ENCODE measurements at places on chromosomes 3 and 15. TPM values are rescaled to one million over a fixed set of nuclear protein-coding genes. Genes with fewer than 3 reads are reported as not detected.

Gene PLA2G4E
- total RNA-seq: not detected

- H3K36me3 ChIP-seq: no peaks in the 10 kb centered on the region
- H3K4me1 ChIP-seq: no peaks in the 10 kb centered on the region
- peaks cover 36% of the 10 kb centered on the region for H3K27me3 ChIP-seq
- H3K27ac ChIP-seq: no peak overlapping the region
- H3K4me3 ChIP-seq: no peak overlapping the region
- DNase-seq: no peak
These were observed 42.9 kb downstream of the ADCY5 start for GRCh38 chr3:123405936-123406510.

DNA sequence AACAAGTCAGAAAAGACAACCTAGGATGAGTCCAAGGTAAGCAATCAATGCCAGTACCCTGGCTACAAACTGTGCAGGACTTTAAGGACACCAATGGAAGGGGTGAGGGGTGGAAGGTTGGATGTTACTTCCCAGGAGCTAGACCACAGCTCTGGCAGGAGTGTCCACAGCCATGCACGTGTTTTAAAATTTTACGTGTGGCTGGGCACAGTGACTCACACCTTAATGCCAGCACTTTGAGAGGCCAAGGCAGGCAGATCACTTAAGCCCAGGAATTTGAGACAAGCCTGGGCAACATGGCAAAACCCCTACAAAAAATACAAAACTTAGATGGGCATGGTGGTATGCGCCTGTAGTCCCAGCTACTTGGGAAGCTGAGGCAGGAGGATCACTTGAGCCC is 14.7 kb upstream of the HDC start:
- H3K27me3 ChIP-seq: no peaks in the 10 kb centered on the region
- DNase-seq: no peak
- no peak overlapping the region for H3K4me3 ChIP-seq
- H3K4me1 ChIP-seq: no peaks in the 10 kb centered on the region
- no peak overlapping the region for H3K27ac ChIP-seq

DNA sequence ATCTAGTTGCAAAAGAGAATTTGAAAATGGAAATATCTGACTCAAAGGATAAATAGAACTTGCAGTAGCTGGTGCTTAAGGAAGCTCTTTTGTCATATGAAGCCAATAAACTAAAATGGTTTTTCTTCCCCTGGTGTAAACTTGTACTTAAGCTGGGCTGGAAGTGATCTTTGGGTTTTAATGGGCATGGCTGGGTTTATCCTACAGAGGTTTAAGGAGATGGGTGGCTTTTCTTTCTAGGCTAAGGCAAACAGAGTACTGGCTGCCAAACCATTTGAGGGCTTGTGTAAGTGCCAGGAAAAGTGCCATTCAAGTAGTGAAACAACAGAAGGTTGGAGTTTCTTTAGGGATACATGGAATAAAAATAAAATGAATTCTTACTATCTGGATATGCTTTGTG is 12.1 kb upstream of the UTS2B start:
- no peaks in the 10 kb centered on the region for H3K27me3 ChIP-seq
- H3K4me1 ChIP-seq: peaks cover 15% of the 10 kb centered on the region
- no peak for DNase-seq
- no peak overlapping the region for H3K4me3 ChIP-seq

DNA sequence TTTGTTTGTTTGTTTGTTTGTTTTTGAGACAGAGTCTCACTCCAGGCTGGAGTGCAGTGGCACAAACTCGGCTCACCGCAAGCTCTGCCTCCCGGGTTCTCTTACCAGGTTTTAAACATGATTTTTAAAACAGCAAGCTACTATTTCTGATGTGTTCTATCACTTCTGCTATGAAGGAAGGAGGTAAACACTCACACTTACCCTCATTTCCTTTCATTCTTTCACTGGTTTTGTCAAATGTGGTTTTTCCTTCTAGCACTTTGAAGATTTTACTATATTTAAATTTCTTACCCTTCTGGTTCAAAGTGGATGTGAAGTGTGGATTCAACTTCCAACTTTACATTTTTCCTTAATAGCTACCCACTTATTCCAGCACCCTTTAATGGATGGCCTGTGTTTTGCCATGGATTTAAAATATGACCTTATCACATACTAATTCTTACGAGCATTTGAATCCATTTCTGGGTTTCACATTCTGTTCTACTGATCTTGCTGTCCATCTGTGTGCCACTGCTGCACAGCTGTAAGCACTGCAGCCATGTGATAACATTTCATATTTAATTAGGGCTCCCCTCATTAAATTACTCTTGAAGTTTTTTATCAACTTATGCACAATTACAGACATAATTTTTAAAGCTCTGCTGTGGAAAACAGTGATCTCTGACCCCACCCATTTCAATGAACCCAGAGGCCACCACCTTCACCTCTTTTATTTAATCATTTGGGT is 42.3 kb downstream of the TXNRD3 start:
- DNase-seq: no peak
- no peaks in the 10 kb centered on the region for H3K27me3 ChIP-seq
- H3K36me3 ChIP-seq: peaks cover 9% of the 10 kb centered on the region
- no peaks in the 10 kb centered on the region for H3K4me1 ChIP-seq

Gene CACNA2D2
- not detected for total RNA-seq

DNA sequence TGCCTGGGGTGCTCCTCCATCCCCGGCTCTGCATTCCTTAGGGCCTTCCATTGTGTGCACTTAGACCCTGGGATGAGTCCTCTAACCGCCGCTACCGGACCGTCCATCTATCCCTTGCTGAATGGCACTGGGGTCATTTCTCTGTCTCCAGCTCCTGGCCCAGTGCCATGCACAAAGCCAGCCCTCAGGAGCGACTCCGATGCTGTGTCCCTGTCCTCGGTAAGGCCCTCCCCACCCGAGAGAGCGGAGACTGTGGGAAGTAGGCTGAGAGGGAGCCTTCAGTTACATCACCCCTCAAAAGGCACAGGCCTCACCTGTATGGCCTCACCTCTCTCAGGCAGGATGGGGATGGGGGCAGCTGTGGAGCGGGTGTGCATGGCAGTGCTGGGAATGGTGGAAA is 33.8 kb downstream of the MUC4 start:
- no peak overlapping the region for H3K27ac ChIP-seq
- DNase-seq: no peak
- H3K4me1 ChIP-seq: no peaks in the 10 kb centered on the region
- no peaks in the 10 kb centered on the region for H3K36me3 ChIP-seq
- no peak overlapping the region for H3K4me3 ChIP-seq

DNA sequence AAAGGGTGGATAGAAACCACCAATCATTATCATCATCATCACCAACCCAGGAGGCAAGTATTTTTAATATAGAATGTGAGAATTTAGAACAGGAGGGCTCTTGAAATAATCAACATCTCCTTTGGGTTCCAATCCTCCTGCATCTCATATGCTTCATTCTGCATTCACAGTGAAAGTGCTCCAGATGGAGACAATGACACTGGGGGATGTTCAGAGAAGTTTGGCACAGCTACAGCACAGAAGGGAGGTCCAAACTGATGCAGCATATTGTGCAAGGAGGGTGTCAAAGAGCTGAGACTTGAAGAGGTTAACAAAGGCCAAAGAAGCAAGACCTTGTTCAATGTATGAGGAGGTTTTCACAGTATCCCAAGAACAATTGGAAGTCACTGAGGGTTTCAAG is 767.1 kb downstream of the NTRK3 start:
- no peaks in the 10 kb centered on the region for H3K27me3 ChIP-seq
- no peak overlapping the region for H3K27ac ChIP-seq
- DNase-seq: no peak
- no peaks in the 10 kb centered on the region for H3K4me1 ChIP-seq
- no peak overlapping the region for H3K4me3 ChIP-seq

Gene MAPKBP1
- 12.5 TPM for total RNA-seq

- H3K36me3 ChIP-seq: no peaks in the 10 kb centered on the region
- peak; percentile 9 for DNase-seq
- no peak overlapping the region for H3K4me3 ChIP-seq
- no peak overlapping the region for H3K27ac ChIP-seq
- no peaks in the 10 kb centered on the region for H3K27me3 ChIP-seq
These were observed 330.8 kb upstream of the AGTR1 start for GRCh38 chr3:148366743-148367410.

DNA sequence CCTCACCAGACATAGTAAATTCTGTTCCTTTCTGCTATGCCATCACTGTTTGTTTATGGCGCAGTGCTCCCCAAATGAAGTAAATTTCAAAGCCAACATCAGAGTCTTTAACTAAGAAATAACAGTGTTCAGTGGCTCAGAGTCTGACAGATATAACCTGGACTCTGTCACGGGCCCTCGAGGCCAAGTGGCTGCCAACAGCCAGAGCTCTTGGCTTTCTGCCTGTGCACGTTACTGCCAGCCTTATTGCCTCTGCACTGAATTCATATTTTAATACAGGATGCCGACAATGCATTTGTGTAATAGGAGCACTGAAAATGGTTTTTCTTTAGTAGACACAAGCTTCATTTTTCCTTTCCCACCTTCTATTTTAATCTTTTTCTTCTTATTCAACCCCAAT is 219.9 kb downstream of the NLGN1 start:
- no peak overlapping the region for H3K4me3 ChIP-seq
- DNase-seq: no peak
- H3K36me3 ChIP-seq: no peaks in the 10 kb centered on the region
- no peaks in the 10 kb centered on the region for H3K27me3 ChIP-seq
- no peak overlapping the region for H3K27ac ChIP-seq

GRCh38 chr3:192652727-192653126 is 74.6 kb downstream of the FGF12 start:
- H3K4me1 ChIP-seq: no peaks in the 10 kb centered on the region
- no peak overlapping the region for H3K27ac ChIP-seq
- no peak overlapping the region for H3K4me3 ChIP-seq
- no peaks in the 10 kb centered on the region for H3K27me3 ChIP-seq
